ENCODE measurements at places on chromosomes 3 and 15.

GRCh38 chr3:15347063-15347736 is 14.8 kb upstream of the SH3BP5 start:
- DNase-seq, result no peak

- no peak for DNase-seq
These were observed 55.9 kb upstream of the OSBPL11 start for GRCh38 chr3:125651244-125651643.

GRCh38 chr3:107796791-107797190 is 274.0 kb downstream of the BBX start:
- DNase-seq, result peak; percentile 78

DNA sequence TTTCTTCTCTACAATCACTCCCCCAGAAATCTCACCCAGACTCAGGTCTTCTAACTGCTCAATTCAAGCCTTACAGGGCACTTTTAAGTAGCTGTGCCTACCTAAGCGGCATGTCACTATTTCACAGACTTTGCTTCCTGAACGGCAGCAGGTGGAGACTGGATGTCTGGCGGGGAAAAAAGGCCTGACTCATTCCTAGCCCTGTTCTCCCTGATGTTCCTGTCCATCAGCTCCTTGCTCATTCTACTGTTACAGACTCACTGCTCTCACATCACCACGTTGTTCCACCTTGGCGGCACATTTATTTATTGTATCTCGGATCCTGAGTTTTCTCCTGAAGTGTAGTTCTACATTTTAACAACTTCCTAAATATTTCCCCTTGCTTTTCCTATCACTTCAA is 52.6 kb upstream of the ATP11B start:
- no peak for DNase-seq

- DNase-seq, result no peak
These were observed 198.2 kb upstream of the ROBO2 start for GRCh38 chr3:76841747-76842146.

GRCh38 chr15:33150971-33151370 is 43.5 kb downstream of the FMN1 start:
- no peak for DNase-seq

DNA sequence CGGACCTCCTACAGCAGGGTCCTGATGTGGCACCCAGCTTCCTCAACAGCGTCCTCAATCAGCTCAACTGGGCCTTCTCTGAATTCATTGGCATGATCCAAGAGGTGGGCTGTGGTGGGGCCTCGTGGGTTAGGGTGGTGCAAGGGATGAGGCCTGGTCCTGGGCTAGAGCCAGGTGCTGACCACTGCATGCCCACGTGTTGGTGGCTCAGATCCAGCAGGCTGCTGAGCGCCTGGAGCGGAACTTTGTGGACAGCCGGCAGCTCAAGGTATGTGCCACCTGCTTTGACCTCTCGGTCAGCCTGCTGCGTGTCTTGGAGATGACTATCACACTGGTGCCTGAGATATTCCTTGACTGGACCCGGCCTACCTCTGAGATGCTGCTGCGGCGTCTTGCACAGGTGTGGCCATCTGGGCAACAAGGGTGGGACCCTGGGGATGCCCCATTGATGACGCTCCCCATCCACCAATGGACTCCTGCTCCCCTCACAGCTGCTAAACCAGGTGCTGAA is 3.8 kb downstream of the AMIGO3 start:
- no peak for DNase-seq

DNA sequence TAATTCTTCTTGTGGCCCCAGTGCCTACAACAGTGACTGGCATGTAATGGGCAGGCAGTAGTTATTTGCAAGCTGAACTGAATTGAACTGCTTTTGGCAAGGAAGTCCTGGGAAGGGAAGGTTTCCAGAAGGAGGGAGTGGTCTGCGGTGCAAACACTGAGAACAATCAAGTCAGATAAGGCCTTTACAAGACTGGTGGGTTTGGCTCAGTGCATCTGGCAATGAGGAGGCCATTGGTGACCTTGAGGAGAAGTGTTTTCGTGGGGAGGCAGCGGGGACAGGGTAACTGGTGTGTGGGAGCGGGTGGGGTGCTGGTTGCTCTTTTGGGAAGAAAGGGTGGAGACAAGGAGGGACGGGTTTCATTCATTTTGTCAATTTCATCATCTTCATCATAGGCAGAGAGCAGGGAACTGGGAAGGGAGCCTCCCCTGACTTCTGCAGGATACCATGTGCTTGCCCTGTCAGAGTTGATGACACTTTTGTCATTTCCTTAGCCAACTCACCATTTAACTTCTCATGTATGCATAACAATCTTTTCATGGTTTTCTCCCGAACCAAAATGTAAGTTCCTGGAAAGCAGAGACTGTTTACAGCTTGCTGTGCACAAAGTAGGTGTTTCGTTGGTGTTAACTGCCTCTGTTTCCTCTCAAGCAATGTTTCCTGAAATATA is 8.4 kb upstream of the EHD4 start:
- DNase-seq, result no peak

GRCh38 chr3:186213946-186214345 is 105.1 kb upstream of the ETV5 start:
- DNase-seq, result no peak

DNA sequence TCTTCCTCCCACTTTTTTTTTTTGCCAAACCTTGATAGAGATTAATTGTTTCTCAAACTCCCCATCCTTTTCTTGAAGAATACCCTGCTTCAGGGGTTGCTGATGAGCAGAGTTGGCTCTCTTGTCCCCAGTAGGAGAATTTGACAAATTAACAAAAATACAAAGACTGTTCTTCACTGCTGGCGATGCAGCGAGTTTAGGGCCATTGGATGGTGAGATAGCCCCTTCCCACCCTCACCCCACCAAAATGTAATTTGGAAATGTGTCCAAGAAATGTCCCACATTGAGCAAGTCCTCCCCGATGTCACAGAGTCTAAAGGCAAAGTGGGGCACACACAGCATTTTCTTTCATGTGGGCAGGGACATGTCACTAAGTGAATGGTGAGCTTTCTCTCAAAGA is 136.0 kb upstream of the RARB start:
- no peak for DNase-seq

Data from non-pigmented ciliary epithelial cell (primary cell).